NCI-H524 (cell line): ENCODE measurements at places on chromosomes 6 and 20.

GRCh38 chr6:19609972-19610641 is 227.1 kb upstream of the ID4 start:
- no peak for DNase-seq

- DNase-seq: no peak
Observed at GRCh38 chr6:90669846-90670245, 83.0 kb upstream of the MAP3K7 start.

GRCh38 chr6:73532293-73532692 is 11.5 kb upstream of the EEF1A1 start:
- no peak for DNase-seq

- no peak for DNase-seq
Observed at GRCh38 chr6:166286839-166287271, 21.3 kb downstream of the PRR18 start.
